Stimulated activated naive CD4-positive, alpha-beta T cell treated with Interleukin-2 at 50 U/mL for 16 hours (primary cell): ENCODE measurements at places on chromosomes 16 and 17.

DNA sequence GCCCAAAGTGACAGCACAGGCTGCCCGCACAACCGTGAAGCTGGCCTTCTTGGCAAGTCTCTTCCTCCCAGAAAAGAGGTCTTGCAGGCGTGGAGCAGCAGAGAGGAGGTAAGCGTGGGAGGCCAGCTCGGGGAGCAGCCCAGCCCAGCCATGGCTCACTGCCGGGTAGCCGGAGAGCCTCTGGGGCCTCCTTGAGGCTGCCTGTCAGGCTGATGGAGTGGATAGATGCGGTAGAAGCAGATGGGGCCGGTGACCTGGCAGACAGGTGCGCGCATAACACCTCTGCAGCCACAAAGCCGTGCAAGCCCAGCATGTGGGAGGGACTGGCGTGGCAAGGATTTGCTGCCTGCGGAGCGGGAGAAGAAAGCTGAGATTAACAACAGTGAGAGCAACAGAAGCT is 17.1 kb upstream of the DOK4 start:
- no peak for DNase-seq

- no peak for DNase-seq
These were observed 58.8 kb downstream of the NT5M start for GRCh38 chr17:17361867-17362539.

DNA sequence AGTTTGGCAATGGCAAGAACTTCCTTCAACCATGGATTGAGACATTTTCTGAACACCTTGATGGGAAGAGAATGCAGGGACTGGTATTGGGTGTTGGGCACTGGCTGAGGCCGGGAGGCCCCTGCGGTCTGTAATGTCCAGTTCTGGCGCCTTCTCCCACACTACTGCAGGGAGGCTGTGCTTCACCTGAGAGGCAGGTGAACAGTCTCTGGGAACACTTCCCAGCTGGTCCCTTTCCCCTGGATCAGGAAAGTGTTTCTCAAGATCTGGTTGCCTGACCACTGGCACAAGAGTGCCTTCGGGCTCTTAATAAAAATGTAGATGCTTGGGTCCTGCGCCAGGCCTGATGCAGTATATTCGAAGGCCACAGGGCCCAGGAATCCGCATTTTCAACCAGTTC is 28.5 kb upstream of the NAT9 start:
- DNase-seq = no peak

- DNase-seq = no peak
These were observed 119.2 kb downstream of the SKAP1 start for GRCh38 chr17:48310748-48311213.

GRCh38 chr17:17141860-17142552 is 64.1 kb downstream of the PLD6 start:
- DNase-seq = peak; percentile 44

GRCh38 chr17:74659889-74660288 is 36.4 kb upstream of the CD300E start:
- no peak for DNase-seq

DNA sequence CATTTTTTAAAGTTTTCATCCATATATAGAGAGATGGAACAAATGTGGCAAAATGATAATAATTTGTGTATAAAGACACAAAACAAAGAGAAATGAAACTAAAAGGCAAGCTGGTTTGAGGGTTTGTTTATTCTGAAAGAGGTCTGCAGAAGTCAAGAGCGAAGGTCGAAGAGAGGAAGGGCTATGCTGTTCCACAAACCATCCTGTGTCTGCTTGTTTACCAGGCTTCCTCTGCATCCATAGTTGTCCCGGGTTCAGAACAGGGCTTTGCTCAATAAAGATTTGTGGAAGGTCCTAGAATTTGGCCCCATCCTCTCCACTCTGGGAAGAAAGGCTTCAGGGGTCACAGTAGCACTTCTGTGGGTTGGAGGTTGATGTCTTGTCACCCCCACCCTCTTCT is 2.4 kb upstream of the MARVELD3 start:
- DNase-seq = no peak

DNA sequence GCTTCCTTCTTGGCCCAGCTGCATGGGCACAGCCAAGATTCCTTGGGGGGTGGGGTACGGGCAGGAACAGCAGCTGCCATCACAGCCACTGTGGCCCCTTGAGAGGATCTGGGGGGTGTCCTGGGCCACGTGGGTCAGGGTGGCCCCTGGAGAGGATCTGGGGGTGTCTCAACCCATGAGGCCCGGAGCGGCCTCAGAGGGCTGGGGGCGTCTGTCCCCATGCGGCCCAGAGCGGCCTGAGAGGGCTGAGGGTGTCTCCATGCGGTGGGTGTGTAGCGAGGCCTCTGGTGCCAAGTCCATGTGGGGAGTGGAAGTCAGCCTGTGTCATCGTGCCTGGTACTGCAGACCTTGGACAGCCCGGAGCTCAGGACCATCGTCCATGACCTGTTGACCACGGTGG is 13.7 kb downstream of the TSC2 start:
- DNase-seq = no peak

DNA sequence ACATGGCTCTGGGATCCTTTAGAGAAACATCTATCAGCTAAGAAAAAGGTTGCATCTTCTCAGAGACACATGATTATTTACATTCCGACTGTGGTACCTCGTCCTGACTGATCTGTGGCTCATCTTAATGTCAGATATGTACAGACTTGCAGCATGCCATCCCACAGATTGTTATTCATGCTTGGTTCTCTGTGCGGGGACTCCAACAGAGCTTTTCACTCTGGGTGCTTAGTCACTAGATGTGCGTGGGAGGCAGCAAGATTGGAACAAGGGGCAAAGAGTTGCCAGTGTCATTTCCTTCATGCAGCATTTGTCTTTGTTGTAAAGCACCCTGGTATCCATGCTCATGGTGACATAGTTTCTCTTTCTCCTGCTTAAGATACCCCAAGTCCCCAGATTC is 179.1 kb upstream of the CACNG5 start:
- DNase-seq = peak; percentile 74

DNA sequence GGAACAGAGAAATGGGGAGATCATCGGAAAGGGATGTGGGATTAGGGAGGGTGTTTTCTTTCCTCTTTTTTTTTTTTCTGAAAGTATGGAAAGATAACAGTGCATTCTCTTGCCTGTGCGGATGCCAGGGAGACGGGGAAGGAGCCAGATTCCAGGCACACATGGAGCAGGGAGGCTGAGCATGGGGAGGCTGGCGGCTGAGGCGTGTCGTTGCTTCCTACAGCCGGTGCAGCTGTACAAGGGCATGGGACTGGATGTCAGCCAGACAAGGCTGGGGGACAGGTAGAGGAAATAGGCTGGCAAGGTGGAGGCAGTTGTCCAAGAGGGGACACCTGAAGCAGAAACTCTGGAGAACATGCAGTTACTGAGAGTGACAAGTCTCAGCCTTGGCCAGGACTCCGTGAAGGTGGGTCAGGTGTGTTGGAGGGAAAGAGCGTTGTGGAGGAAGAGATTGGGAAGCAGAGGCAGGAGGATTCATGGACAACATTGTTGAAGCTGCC is 16.6 kb upstream of the ADORA2B start:
- no peak for DNase-seq

GRCh38 chr17:80605326-80606066 is 60.9 kb downstream of the RPTOR start:
- DNase-seq = peak; percentile 82

- DNase-seq = no peak
These were observed 2.9 kb downstream of the MARCHF10 start for GRCh38 chr17:62805234-62805633.

DNA sequence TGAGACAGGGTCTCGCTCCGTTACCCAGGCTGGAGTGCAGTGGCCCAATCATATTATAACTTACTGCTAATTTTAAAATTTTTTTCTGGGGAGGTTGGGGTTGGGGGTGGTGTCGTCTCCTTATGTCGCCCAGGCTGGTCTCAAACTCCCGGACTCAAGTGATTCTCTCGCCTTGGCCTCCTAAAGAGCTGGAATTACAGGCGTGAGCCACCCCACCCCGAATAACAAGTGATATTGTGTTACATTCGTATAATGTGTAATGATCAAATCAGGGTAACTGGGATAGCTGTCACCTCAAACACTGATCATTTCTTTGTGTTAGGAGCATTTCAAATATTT is 16.2 kb upstream of the KPNA2 start:
- no peak for DNase-seq

GRCh38 chr16:2482249-2482648 is 7.3 kb downstream of the TBC1D24 start:
- DNase-seq = no peak

DNA sequence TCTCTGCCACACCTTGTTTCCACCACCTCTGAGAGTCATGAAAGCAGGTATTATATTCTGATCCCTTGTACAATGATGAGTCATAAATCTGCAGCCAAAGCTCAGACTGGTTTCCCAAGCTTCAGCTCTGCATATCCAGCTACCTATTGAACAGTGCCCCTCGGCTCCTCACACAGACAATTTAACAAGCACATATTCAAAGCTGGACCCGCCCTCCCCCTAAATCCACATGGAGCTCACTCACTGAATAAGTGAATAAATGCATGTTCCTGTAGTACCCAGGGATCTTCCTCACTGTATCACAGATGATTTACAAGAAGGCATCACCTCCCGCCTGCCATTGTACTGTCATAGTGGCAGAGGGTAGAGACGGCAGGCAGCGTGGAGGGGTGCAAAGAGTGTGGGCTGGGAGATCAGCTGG is 516.4 kb downstream of the GRIN2A start:
- DNase-seq = no peak

- no peak for DNase-seq
These were observed 20.3 kb downstream of the ANKRD40 start for GRCh38 chr17:50687200-50688066.

DNA sequence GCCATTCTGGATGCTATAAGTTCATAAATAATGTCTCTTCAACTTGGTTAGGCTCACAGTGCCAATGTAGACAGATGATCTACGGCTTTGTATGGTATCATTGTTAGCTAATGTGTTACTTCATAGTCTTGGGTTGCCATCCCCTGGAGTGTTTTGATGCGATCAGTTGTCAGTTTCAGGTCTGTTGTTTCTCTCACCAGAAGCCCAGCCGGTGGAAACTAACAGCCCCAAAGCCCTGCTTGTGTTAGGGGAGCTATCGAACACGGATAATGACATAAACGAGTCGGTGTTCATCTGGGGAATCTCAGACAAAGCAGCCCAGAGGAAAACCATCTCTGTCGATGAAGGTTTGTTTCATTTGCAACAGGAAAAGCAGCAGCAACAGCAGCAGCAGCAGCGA is 107.4 kb upstream of the ANKFN1 start:
- DNase-seq = no peak

DNA sequence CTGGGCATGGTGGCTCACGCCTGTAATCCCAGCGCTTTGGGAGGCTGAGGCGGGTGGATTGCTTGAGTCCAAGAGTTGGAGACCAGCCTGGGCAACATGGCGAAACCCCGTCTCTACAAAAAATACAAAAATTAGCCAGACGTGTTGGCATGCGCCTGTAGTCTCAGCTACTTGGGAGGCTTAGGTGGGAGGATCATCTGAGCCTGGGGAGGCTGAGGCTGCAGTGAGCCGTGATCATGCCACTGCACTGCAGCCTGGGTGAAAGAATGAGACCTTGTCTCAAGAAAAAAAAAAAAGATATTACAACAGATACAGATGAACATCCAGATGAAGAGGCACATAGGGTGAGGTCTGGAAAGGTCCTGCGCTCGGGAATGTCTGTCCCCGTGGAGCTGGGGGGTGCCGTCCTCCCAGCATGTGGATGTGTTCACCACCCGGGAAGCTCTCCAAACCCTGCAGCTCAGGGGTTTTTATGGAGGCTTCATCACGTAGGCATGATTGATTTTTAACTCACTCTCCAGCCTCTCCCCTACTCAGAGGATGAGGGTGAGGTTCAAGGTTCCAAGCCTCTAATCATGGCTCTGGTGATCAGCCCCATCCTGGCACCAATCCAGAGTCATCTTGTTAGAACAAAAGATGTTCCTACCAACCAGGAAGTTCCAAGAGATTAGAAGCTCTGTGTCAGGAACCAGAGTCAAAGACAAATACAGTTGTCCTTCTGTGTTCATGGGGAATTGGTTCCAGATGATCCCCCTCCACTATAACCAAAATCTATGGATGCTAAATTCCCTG is 85.0 kb upstream of the DNAJA2 start:
- DNase-seq = no peak

- DNase-seq = no peak
These were observed 66.8 kb downstream of the MARCHF10 start for GRCh38 chr17:62741290-62741689.

DNA sequence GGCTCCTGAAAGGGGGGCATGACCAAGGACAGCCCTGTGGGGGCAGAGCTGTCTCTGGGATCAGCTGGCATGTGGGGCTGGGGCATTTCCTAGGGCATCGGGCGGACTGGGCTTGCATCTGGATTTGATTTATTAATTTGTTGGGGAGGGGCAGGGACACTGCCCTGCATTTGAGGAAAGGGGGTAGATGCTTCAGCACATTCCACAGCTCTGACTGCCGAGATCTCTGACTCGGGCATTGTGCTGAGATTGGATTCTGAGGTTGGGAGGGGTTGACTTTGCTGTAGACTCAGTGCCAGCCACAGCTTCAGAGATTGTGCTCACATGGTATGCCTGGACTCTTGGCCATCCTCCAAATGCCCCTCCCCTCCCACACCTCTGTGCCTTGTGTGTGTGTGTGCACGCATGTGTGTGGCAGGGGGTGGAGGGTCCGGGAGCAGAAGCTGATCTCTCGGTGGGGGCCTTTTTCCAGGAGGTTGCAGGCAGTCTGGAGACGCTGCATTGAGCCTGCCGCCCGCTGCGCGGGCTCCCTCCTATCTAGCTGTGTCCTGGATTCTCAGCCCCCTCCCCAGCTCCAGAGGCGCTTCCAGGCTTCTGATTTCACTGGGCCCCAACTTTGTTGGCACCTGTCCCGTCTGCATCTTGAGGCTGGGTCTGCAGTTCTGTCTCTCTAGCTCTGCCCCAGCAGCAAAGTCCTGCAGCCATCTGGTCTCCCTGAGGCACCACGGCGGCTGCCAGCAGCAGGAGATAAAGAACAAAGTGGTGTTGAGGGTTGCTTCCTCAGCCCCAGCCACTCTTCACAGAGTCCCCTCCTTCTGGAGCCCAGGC is 14.9 kb downstream of the IGFBP4 start:
- DNase-seq = no peak
